ENCODE measurements at places on chromosomes 16 and 17.

GRCh38 chr17:7406235-7406825 is 1.3 kb upstream of the NLGN2 start:
- no peak for DNase-seq

DNA sequence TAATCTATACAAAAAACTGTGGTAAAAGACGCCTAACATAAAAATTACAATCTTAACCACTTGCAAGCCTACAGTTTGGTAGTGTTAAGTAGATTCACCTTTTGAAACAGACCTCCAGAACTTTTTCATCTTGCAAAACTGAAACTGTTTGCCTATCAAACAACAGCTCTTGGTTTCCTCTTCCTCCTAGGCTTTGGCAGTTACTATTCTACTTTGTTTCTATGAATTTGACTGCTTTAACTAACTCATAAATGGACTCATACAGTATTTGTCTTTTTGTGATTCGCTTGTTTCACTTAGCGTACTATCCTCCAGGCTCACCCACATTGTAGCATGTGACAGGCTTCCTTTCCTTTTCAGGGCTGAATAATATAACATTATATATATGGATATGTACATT is 97.0 kb downstream of the PRKCA start:
- DNase-seq, result no peak

DNA sequence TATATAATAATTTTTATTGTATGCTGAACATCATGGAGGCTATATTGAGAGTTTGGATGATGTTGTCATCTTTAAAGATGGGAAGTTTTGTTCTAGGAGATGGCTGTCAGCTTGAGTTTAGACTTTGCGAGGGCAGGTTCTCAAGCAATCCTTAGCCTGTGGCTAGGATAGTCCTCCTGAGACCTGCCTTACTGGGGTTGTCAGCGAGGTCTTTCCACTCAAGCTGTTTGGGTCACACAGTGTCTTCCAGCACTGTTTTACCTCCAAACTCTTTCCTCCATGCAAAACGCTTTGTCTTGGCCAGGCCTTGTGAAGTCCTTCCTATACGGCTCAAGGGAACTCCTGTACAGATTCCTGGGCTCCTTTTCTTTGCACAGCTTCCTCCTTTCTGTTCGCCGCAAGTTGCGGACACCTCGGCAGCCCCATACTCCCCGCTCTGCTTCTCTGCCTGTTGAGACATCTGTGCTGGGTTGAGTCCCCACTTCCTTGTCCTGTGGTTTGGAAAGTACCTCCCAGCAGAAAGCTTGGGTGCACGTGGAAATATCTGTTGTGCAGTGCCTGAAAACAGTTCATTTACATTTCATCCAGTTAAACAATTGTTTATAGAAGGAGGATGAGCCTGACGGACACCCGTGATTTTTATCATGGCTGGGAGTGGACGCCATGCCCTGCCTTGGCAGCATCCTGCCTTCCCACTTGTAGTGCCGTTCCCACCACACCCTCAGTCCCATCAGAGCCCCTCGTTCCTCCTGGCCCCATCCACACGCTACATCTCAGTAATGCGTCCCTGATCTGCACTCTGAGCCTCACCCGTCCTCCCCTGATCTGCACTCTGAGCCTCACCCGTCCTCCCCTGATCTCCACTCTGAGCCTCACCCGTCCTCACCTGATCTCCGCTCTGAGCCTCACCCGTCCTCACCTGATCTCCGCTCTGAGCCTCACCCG is 55.0 kb upstream of the CBFA2T3 start:
- peak; percentile 44 for DNase-seq

DNA sequence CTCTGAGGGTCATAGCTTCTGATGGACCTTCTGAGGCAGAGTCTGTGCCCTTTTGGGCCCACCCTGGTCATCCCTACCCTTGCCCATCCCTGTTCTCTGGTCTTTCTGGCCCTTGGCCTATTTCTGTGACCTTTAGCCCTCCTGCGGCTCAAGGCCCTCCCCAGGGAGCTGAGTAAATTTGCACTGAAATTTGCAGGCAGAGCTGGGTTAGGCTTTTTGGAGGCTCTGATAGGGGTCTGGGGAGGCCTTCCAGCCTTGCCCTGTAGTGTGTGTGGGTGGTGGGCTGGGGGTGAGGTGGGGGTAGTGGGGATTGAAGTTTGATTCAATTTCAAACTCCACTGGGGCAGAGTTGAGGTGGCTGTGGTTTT is 17.8 kb downstream of the RARA start:
- DNase-seq, result no peak

DNA sequence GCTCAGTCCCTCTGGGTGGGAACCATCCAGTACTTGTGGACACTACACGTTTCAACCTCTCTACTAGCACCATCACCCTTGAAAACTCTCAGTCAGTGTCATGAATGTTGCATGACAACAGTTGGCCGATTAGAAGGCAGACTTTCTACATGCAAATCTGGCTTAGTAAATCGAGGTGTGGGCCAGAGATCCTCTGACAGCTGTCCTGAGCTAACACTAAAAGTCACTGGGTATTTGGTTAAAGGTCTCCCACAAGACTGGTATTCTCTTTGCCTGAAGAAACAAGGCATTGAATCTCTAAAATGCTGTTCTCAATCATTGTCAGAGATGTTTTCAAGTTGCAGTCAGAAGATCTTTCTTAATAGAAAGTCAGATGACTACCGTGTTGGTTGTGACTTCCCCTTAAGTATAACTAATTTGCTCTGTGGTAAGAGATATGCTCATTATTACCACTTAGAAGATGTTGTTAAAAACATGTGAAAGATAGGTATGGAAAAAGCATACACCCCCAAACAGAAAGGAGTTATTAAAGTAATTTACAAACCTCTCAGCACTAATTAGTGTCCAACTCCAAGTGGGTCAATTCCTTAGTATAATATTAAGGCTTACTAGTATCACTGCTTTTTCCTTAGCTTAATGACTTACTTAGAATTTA is 62.3 kb downstream of the WNT3 start:
- no peak for DNase-seq

- DNase-seq, result no peak
Measured at GRCh38 chr16:86167061-86167460, 268.1 kb downstream of the IRF8 start.

GRCh38 chr16:86869288-86870022 is 291.1 kb downstream of the FOXL1 start:
- DNase-seq, result no peak

GRCh38 chr17:82351713-82352488 is 7.1 kb upstream of the TEX19 start:
- peak; percentile 59 for DNase-seq

DNA sequence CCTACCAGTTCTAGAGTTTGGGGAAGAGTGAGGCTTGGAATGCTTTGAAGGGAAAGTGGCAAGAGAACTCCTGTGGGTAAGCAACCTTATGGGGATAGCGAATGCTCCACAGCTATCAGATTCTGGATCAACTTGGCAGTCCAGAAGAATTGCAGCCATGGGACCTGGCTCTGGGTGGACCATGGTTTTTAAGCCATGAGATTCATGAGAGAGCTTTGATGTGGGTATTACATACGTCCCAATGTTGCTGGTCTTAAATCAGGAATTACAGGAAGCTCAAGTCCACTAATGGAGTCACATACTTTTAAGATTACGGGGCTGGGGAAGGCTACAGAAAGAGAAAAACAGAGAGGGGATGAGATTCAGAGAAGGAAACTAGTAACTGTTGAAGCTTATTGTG is 142.5 kb upstream of the ELAC2 start:
- no peak for DNase-seq

GRCh38 chr16:77849646-77850258 is 61.4 kb downstream of the VAT1L start:
- DNase-seq, result no peak

DNA sequence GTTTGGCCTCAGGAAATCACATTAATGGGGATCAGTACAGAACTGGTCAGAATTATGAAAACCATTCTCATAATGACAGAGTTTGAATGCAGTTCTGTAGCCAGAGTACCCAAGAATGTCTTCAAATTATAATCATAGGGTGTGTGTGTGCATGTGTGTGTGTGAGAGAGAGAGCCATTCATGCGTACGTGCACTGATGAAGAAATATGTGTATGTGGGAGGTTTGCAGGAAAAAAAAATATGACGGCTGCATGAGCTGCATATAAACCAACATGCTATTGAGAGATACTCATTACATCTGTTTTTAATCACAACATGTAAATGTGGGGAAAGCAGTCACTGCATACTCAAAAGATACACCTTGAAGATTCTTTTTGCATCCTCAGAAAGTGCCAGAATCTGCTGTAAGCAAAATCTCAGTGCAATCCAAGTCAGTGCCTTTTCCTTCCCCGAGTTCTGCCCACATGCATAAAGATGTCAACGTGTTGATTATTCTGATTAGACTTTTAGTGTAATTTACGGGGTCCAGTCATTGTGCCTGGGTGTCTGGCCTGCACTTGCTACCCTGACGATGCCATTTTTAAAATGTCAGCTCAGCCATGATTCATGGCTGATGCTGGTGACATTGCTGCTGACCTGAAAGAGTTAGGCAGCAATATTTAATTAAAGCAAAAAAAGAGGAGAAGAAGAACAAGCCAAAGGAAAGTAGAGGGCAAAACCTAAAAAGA is 378.7 kb upstream of the ZFHX3 start:
- DNase-seq, result no peak

GRCh38 chr16:56911771-56912571 is 20.0 kb upstream of the HERPUD1 start:
- DNase-seq, result no peak

- no peak for DNase-seq
Measured at GRCh38 chr16:3879258-3879886, 1.1 kb downstream of the CREBBP start.

- no peak for DNase-seq
Measured at GRCh38 chr16:58500430-58501241, 693 bp downstream of the NDRG4 start.

DNA sequence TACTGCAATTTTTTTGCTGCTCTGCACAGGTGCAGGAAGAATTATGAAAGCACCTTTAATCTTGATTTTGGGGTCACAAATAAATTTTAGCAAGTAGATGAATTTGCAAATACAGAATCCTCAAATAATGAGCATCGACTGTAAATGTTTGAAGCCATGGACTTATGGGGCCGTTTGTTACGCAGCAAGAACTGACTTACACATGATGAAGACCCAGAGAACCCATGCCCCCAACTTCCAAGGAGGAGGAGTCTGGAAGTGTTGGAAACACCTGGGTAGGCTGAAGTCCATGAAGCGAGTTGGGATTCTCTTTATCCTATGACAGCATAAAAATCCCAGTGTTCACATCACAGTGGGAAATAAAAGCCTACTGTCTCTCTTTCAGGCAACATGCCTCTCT is 176.6 kb downstream of the RBFOX3 start:
- no peak for DNase-seq

DNA sequence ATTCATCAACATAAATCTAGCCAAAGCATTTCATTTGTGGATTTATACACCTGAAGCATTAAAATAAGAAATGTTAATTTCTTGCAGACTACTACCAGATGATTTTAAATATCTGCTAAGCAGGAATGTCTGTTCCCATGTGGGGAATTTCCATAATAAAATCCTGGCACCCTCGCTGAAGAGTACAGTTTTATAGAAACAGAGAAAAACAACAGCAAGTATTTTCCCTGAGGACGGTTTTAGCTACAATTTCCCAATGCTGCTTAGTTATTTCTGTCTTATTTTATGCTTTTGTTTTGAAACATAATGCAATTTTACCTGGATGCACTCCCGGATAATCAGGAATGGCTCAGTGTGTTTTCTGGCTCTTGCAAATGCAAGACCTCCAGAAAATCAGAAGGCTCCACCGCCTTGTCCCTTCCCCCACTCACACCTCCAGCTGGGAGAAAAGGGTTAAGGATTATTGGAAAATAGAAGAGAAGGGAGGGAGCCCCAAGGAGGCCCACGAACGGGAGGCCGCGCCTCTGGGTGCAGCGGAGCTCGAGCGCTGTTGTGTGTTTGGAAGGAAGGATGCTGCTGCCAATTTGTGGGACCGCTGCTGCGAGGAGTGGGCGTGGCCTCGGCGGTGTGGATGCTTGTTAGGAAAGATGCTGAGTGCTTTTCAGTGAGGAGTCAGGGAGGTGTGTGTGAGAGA is at the start of gene CNTNAP4:
TSS of gene CNTNAP4 (plus strand) at position 657 of the 694 bp plus-strand sequence. CDS start 262 bp downstream, outside the sequence.
- no peak for DNase-seq

DNA sequence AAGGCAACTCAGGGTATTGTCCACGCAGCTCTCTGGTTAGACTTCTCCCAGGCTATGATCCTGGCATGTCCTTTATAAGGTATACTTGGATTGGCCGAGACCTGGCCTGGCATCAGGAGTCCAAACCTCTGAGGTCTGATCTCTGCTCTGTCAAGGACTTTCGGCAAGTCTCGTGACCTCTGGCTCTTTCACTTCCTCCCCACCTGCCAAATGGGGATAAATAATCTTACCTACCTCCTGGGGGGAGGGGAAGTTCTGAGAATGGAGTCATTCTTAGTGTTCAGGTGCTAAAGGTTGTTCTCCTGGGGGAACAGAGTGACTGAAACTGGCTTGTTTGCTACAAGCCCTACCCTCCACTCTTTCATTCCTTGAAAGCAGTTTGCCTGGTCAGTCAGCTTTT is 7.6 kb downstream of the ATXN1L start:
- DNase-seq, result no peak

DNA sequence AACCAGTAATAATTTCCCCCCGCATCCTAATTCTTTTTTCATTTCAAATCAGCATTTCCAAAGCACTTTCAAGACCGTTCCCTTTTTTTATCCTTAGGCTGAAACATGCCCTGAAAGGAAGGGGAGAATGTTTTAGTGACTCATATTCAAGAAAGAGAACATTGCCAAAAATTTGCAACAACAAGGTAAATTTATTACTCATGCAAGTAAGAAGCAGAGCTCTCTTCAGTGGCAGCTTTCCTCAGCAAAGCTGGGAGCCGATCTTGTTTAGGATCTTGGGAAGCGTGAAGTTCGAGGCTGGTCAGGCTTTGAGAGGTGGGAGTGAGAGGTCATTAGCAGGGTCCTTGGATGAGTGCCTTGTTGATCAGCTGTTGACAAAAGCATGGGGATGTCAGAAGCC is 129.5 kb downstream of the PRKCA start:
- DNase-seq, result no peak

DNA sequence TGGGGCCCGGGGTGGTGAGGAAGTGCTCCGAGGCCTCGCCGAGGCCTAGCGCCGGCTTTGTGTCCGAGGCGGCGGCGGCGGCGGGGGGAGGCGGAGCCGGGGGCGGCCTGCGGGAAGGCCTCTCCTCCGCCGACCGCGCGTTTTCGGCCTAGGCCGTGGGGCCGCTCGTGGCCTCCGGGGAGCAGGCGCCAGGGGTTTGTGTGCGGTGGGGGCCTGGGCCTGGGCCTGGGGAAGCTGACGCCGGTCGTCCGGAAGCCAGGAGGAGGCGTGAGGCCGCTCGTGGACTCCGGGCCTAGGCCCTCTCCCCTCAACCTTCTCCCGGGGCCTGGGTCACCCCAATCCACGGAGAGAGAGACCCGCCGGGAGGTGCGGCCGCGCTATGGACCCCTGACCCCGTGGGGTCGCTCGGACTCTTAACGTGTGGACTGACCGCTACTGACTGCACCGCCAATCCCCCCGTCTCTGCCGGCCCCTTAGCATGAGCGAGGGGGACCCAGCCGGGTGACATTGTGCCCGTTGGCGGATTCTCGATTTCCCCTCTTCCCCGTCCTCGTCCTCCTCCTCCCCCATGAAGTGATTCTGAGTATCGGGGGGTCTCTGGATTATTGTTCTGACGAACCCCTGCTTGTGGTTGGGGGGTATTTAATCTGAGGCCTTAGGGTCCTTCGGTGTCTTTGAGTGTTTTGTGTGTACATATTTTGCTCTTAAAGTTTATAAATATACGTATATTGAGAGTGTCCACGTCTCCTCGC is 660 bp downstream of the RBBP6 start:
- DNase-seq, result peak; percentile 5

GRCh38 chr16:502179-502943 is 25.2 kb upstream of the CAPN15 start:
- DNase-seq, result no peak

GRCh38 chr16:24482681-24483202 is 56.6 kb upstream of the RBBP6 start:
- no peak for DNase-seq

GRCh38 chr16:70267516-70267915 is 15.8 kb upstream of the EXOSC6 start:
- no peak for DNase-seq
